Upper lobe of right lung (tissue), 1 donor: ENCODE measurements at places on chromosomes 1 and 21. TPM values are rescaled to one million over a fixed set of nuclear protein-coding genes. Genes with fewer than 3 reads are reported as not detected.

- H3K4me1 ChIP-seq: peaks cover 5% of the 10 kb centered on the region
- H3K4me3 ChIP-seq: no peak overlapping the region
- H3K27me3 ChIP-seq: no peaks in the 10 kb centered on the region
- peaks cover 4% of the 10 kb centered on the region for H3K36me3 ChIP-seq
- DNase-seq: no peak
These were observed 50.6 kb downstream of the RPS6KA1 start for GRCh38 chr1:26580116-26580515.

- no peak for DNase-seq
- H3K36me3 ChIP-seq: peaks cover 37% of the 10 kb centered on the region
- H3K27me3 ChIP-seq: no peaks in the 10 kb centered on the region
- no peak overlapping the region for H3K27ac ChIP-seq
- no peak overlapping the region for H3K4me3 ChIP-seq
These were observed 86.0 kb upstream of the GNG4 start for GRCh38 chr1:235735621-235736020.

DNA sequence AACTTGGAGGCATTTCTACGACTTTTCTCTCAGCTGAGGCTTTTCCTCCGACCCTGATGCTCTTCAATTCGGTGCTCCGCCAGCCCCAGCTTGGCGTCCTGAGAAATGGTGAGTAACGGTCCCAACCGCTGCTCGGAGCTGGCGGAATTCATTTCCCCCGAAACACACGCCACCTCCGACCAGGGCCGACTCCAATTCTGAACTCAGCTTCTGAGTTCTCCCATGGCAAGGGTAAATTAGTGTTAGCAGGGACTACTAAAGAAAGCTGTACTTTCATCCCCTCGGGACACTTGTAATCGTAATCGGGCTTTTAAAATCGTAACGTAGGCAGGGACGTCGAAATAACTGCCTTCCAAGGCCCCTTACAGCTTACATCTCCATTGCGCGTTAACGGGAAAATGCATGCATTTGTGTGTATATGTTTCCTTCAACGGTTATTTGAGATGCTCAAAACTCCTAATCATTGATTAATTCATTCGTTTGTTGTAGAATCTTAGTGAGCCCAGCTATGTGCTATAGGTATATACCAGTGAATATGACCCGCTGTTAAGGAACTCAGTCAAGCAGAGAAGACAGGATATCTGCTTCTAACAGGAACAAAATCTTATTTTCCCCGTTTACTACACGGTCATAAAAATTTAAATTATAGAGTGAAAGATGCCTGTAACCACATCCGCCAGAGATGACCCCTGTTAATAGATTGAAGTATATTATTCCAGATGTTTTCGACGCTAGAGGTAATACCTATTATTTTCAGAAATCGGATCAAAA lies 472 bp downstream of the DTL start:
- peak overlapping the region; percentile 3 for H3K27ac ChIP-seq
- no peaks in the 10 kb centered on the region for H3K36me3 ChIP-seq
- no peak for DNase-seq

DNA sequence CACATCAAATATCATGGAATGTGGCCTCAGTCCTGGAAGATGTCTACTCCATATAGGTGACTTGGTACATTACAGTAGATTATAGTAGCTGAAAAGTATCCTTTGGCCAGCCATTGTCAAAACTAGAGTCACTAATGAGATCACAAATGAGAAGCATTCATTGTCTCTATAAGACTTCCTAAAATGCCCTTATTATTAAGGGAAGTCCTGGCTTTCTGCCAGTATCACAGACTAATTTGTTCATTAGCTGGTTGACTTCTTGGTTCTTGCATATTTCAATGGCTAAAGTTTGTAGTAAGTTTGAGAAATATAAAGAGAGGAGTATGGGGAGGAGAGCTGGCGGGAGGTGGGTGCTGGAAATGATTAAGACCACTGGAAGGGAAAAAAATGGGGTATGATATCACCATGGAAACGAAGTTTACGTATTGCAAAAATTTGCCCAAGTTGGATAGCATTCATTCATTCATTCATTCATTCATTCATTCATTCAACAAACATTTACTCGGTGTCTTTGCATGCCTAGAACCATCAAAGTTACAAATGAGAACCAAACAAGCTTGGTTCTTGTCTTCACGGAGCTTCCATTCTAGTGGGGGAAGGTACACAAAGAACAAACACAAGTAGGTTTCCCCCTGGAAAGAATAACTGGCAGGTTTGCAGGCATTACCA lies 11.7 kb upstream of the B3GALNT2 start:
- H3K27me3 ChIP-seq: no peaks in the 10 kb centered on the region
- no peak overlapping the region for H3K27ac ChIP-seq
- DNase-seq: no peak
- H3K4me1 ChIP-seq: no peaks in the 10 kb centered on the region
- no peak overlapping the region for H3K4me3 ChIP-seq

GRCh38 chr1:146039844-146040194 lies 18.3 kb upstream of the HJV start:
- H3K36me3 ChIP-seq: no peaks in the 10 kb centered on the region
- no peaks in the 10 kb centered on the region for H3K27me3 ChIP-seq
- DNase-seq: no peak
- H3K4me1 ChIP-seq: no peaks in the 10 kb centered on the region

DNA sequence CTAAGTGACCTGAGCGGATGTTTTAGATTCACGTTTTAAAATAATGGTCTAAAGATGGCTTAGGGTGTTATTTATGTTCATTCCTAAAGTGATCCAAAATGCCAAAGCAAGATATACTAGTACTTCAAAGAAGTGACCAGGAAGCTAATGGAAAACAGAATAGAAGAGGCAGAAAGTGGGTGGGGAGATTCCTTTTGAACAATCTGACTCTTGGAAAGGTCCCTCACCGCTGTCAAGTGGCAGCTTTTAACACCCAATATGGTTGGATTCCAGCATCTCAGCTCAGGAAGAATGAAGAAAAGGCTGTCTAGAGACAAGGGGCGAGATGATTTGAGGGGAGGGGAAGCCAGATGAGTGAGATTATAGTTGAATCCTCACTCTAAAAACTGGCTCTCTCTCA lies 90.3 kb downstream of the SCMH1 start:
- peaks cover 10% of the 10 kb centered on the region for H3K4me1 ChIP-seq
- DNase-seq: no peak
- no peak overlapping the region for H3K27ac ChIP-seq
- no peaks in the 10 kb centered on the region for H3K27me3 ChIP-seq

DNA sequence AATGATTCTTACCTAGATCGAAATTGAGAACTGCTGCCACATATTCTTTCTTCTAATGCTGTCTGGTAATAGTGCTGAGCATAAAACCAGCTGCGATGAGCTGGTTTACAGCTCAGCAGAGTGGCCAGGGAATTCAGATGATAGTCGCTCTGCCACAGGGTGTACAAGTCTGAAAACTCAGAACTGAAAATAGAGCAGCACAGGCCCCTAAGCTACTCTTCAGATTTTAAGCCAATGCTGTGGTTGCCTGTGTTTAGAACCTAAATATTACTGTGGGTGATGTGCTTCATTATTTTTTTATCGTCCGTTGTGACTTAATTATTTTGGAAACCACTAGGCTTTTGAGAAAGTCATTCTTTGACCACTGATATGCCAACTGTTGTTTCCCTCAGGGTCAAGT lies 152.0 kb downstream of the ADGRL4 start:
- no peak for DNase-seq
- no peak overlapping the region for H3K4me3 ChIP-seq
- H3K27ac ChIP-seq: no peak overlapping the region
- no peaks in the 10 kb centered on the region for H3K36me3 ChIP-seq
- no peaks in the 10 kb centered on the region for H3K4me1 ChIP-seq

DNA sequence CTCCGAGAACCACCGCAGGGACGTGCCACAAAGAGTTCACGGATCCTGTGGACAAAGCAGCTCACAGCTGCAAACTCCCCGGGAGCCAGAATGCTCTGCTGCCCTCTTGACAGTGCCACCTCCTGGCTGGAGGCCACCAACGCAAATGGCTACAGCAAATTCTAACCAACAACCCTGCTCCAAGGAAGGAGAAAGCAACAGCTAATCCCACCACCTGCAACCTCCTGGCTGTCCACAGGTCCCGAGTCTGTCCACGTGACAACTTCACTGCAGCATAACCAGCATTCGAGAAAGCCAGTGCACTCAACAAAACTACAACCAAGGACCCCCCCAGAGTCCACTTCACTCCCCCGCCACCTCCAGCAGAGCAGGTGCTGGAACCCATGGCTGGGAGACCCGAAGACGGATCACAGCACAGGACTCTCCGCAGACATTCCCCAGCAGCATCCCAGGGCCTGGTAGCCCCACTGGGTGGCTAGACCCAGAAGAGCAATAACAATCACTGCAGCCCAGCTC lies 17.3 kb downstream of the POFUT2 start:
- no peaks in the 10 kb centered on the region for H3K27me3 ChIP-seq
- H3K36me3 ChIP-seq: peaks cover 64% of the 10 kb centered on the region

- H3K27me3 ChIP-seq: no peaks in the 10 kb centered on the region
- no peak for DNase-seq
- no peak overlapping the region for H3K27ac ChIP-seq
- H3K36me3 ChIP-seq: peaks cover 41% of the 10 kb centered on the region
- H3K4me3 ChIP-seq: no peak overlapping the region
These were observed 6.2 kb upstream of the MUTYH start for GRCh38 chr1:45346473-45346872.

GRCh38 chr1:244113532-244114320 lies 62.6 kb downstream of the ZBTB18 start:
- no peaks in the 10 kb centered on the region for H3K27me3 ChIP-seq
- H3K4me3 ChIP-seq: no peak overlapping the region
- no peak for DNase-seq
- no peak overlapping the region for H3K27ac ChIP-seq

GRCh38 chr1:204162494-204163074 lies 3.6 kb downstream of the REN start:
- peak; percentile 90 for DNase-seq
- no peak overlapping the region for H3K4me3 ChIP-seq
- H3K27ac ChIP-seq: no peak overlapping the region
- H3K36me3 ChIP-seq: no peaks in the 10 kb centered on the region

The SERPINC1 gene
- not detected for total RNA-seq

The MROH9 gene
- not detected for total RNA-seq

The RGS7 gene
- not detected for total RNA-seq

The PTGFR gene
- total RNA-seq: 3.0 TPM

The SYT6 gene
- total RNA-seq: not detected

The BTBD8 gene
- total RNA-seq: 5.1 TPM

The IFI44 gene
- total RNA-seq: 63.2 TPM

The VTCN1 gene
- total RNA-seq: not detected
